ENCODE measurements at places on chromosomes 16 and 17.
A peak's percentile ranks its signal among the peaks of the same experiment; 100 is the strongest.

- DNase-seq, result no peak
These were observed 54.5 kb downstream of the PRMT7 start for GRCh38 chr16:68365167-68365817.

- DNase-seq, result no peak
These were observed 14.2 kb upstream of the CRK start for GRCh38 chr17:1470071-1470754.

- peak; percentile 20 for DNase-seq
These were observed 7.9 kb downstream of the MPV17L start for GRCh38 chr16:15403392-15403995.

DNA sequence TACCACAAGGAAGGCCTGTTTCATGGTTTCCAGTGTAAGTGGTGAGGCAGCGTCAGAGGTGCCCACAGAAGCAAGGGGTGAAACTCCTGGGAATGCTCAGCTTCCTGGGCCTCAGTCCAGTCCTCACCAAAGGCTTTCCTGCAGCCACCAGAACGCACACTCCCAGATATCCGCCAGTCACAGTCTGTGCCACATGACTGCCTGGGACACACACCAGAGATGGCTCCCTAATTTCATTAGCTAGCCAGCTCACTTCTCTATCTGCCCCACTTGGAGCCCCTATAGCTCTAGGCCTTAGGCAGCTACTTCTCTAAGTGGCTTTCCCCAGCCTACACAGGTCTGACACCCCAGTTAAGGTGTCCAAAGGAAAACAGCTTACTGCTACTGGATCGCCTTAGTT lies 77.0 kb downstream of the CYTH1 start:
- DNase-seq, result no peak

DNA sequence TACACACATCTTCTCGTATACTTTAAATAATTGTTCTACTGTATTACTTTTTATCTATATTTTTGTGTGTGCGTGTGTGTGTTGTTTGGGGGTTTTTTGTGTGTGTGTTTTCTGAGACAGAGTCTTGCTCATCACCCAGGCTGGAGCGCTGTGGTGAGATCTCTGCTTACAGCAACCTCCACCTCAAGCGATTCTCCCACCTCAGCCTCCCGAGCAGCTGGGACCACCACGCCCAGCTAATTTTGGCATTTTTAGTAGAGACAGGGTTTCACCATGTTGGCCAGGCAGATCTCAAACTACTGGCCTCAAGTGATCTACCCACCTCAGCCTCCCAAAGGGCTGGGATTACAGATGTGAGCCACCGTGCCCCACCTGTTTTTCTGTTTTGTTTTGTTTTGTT lies 1.5 kb upstream of the CMTM4 start:
- DNase-seq, result no peak

DNA sequence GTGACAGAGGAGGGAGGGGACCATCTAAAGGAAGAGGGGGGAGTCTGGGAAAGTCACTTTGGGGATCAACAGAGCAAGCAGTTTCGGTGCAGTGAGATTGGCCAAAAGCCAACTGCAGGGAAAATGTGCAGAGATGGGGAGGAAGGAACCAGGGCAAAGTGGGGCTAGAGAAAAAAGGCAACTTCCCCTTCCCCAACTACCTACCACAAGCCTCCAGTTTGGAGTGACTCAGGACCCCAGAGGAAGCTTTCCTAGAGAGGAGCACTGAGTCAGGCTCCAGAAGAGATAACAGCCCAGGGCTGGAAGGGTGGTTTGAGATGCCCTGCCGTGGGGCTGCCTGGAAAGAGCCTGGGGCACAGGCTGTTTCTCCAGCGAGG lies 6.9 kb upstream of the CD300LD start:
- no peak for DNase-seq

- DNase-seq, result no peak
These were observed 45.0 kb downstream of the SLC5A11 start for GRCh38 chr16:24890746-24891145.

GRCh38 chr16:565419-566330 lies 1.1 kb upstream of the NHLRC4 start:
- no peak for DNase-seq

GRCh38 chr16:56362706-56363105 lies 62.6 kb downstream of the AMFR start:
- no peak for DNase-seq

- no peak for DNase-seq
These were observed 289.8 kb downstream of the MAF start for GRCh38 chr16:79310710-79311109.

DNA sequence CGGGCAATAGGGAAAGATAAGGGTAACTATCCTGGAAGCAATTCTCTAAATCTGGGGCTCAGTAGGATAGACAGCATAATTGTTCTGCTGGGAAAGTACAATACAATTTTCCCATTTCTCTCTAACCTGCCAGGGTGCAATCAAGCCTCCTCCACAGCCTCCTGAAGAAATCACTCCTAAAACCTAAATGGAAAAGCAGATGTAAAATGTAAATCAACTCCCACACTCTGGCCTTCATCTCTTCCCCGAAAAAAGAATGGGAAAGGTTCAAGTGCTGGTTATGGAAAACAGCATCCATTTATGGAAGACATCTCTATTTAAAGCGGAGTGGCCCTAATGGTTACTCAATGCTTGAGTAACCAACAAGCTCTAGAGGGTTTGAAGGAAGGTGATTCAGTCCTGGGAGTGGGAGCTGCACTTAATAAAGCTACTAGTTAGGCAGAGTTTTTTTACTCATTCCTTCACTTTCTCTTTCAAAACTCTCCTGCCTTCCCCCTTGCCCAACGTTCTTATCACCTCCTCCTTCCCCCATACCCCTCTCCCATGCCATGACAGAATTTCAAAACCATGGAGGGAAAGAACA lies 5.1 kb downstream of the MMD start:
- no peak for DNase-seq

- no peak for DNase-seq
These were observed 34.4 kb downstream of the HAPSTR1 start for GRCh38 chr16:9125658-9126505.

- DNase-seq, result no peak
These were observed 51.5 kb downstream of the LDHD start for GRCh38 chr16:75065149-75065505.

DNA sequence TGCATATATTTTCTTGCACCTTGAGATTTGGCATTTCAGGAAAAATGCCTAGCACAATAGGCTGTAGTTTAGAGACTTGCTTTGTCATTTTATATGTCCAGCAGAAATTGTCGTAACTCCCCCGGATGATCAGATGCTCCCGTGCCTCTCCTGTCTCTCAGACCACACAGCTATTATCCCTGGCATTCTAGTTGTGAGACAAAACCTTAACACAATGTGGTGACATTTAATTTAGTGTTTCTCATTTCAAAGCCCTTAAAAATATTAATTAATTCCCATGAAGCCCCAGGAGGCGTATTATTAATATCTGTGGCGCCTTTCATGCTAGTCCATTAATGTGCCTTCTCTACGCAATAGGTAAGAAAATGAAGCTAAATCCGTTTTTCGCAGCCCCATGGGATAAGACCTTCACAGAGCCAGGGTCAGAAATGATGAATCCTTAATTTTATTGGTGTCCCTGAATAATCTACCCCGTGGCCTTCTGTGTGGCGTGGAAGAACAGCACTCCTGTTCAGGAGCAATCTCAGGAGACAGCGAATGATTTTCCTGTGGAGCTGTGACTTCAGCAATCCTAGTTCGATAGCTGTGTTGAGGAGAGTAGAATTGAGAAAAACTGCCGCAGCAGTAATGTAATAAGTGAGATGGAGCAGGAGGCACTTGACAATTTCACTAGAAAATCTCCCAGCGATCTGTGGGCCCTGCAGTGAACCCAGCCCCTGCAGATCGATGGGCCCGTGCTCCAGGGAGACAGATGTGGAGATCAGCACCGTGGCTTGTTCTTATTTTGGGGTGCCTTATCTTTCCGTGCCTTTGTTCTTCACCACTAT lies 157.9 kb downstream of the RPTOR start:
- DNase-seq, result no peak

DNA sequence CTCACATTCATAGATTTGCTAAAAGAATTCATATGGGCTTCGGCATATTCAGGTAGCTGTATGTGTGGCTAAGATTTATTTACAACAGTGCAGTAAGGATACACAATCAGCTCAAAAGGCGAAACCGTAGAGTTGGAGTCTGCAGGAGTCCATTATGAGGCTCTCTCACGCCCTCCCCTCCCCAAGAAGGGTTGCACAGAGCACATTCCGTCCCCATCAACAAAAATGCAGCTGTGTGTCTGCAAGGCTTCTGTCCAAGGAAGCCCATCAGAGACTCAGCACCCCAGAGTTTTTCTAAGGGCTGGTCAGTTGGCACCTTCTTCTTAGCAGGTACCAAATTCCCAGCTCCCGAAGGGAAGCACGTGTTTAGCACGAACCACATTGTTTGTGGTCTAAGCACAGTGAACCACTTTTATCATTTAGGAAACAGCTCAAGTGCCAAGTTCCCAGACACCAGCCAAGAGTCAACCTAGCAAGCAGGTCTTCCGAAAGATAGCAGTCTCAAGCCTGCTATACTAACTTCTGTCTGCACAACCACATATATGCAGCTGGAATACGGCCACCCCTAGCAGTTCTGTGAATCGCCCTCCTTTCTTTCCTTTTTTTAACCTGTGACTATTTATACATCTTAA lies 28.5 kb upstream of the MEAK7 start:
- no peak for DNase-seq
